DMS 273 treated with DMSO at 0.1 percent for 48 hours (cell line): ENCODE measurements at places on chromosomes 4 and X.

- DNase-seq, result no peak
These were observed 4.5 kb upstream of the GBA3 start for GRCh38 chr4:22688236-22688635.

- no peak for DNase-seq
These were observed 66.5 kb downstream of the CHIC2 start for GRCh38 chr4:53997898-53998297.

DNA sequence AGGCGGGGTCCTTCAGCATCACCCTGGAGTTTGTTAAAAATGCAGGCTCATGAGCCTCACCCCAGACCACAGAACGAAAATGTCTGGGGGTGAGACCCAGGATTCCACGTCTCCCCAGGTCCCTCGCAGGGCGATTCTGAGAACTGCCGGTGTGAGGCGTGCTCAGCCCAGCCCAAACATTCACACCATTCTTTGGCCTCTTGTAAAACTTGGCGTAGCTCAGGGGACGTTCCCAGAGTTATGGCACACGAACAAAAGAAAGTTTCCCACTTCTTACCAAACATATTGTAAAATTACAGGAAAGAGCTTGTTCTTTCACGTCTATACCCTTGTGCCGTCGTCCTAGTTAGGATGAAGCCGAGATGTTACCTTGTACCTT is 12.9 kb downstream of the CD99 start:
- DNase-seq, result no peak

GRCh38 chrX:49876750-49877149 is 2.5 kb upstream of the USP27X start:
- DNase-seq, result no peak

GRCh38 chrX:140250391-140250790 is 254.5 kb downstream of the SOX3 start:
- DNase-seq, result no peak

GRCh38 chrX:109774706-109775105 is 41.6 kb upstream of the ACSL4 start:
- no peak for DNase-seq

GRCh38 chr4:48483006-48483776 is at the start of gene SLC10A4:
TSS of gene SLC10A4 (plus strand) at chr4:48483343. CDS start at chr4:48483562, 219 bp downstream.
- DNase-seq, result no peak

DNA sequence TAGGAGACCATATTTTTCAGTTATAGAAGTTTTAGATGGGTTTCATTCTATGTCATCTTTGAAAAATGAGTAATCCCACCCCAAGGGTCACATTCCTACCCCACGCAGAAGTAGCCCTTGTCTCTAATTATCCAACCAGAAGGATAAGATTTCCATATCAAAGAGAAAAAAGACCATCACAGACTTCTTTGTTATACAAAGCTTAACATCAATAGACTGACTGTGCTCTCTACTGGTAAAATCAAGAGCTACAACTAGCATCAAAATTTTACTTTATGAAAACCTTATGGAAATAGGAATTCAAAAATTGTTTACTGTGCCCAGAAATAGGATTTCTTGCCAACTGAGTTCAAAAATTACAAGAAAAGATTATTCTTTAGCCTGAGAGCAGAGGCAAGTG is 24.9 kb downstream of the TNMD start:
- no peak for DNase-seq

- DNase-seq, result no peak
These were observed 143.4 kb downstream of the CPEB2 start for GRCh38 chr4:15145709-15146108.

DNA sequence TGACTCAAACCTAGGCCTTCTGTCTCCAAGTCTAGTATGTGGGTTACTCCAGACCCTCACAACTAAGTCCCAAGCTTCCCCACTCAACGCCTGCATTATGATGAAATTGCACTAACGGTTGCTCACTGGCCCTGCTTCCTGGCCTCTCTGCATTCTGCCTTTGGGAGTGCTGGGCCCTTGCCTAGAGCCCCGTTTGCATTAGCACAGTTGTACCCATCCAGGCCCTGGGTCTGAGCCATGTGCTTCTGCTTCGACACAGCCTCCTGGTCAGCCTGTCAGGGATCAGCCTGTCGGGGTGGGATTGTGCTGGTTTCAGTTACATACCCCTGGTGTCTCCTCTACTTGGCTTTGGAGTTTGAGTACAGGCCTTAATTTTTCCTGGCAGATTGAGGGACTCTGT is 58.4 kb downstream of the DCUN1D4 start:
- no peak for DNase-seq

DNA sequence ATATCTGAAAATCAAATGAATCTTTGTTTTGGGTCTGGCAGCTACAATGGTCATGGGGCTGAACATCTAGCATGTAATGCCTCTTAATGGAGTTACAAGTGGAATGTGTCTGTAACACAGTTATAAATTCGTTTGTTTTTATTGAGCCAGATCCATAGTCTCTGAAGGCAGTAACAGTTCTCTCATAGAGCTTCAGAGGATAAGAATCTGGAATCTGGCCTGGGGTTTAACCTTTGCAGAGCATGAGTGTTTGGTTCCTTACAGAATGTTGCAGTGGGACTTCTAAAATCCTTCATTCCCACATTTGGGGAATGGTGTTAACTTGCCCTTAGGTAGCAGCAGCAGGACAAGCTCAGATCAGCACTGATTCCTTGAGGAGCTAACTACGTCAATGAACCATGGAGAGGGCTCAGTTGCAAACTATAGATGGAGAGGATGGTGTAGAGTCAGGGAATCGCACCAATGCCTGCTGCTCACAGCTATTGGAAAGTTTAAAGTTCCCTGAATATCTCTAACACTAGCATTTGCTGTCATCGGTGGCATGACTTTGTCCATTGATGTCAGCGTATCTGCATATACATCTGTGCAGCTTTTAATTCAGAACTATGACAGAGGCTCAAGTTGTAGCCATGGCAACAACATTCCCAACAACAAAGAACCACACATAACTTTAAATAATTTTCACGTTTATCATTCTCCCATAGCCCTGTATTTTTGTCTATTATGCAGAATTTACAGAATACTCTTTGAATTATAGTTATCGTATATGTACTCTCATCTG is 72.2 kb downstream of the RASGEF1B start:
- DNase-seq, result no peak

DNA sequence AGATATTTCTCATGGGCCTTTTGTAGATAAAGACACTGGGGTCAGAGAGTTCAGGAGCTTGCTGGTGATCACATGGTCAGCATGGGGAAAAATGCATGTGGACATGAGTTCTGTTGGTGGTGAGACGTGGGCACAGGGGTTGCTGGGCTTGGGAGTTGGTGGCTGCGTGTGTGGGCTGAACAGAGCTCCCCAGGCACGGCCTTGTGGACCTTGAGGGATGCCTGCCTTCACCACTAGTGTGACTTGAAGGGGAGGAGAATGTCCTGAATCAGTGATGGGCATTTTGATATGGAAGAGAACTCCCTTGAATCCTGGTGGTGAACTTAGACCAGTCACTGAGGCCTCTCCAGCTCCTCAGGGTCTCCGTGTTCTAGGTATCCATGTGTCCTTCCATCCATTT is 8.9 kb downstream of the CD99 start:
- DNase-seq, result no peak

- no peak for DNase-seq
These were observed 16.2 kb upstream of the FHL1 start for GRCh38 chrX:136130931-136131833.

GRCh38 chr4:81143183-81143582 is 71.8 kb downstream of the PRKG2 start:
- DNase-seq, result no peak

GRCh38 chr4:74891037-74891436 is 41.9 kb upstream of the PARM1 start:
- no peak for DNase-seq

GRCh38 chr4:89563431-89563830 is 255.8 kb upstream of the GPRIN3 start:
- no peak for DNase-seq

GRCh38 chrX:153565996-153566580 is 32.9 kb downstream of the CCNQ start:
- no peak for DNase-seq

- no peak for DNase-seq
These were observed 41.0 kb downstream of the MID1 start for GRCh38 chrX:10579112-10580011.

DNA sequence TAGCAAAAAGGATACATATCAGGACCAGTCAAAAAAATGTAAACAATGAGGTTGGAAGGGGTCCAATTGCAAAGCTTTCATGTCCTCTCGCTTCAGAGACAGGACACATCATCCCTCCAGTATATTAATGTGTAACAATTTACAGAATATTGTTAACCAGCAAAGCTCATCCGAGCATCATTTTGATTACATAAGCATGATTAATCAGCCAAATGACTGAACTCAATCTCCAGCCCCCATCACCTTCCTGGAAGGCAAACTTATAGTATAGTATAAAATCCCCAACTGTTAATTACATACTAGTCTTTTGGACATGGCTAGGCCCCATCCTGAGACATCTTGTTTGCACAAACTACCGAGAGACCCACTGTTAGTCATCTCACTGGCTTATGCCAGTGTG is 77.6 kb upstream of the TRAM1L1 start:
- DNase-seq, result no peak

- DNase-seq, result no peak
These were observed 4.5 kb downstream of the CBR4 start for GRCh38 chr4:169005453-169006099.

DNA sequence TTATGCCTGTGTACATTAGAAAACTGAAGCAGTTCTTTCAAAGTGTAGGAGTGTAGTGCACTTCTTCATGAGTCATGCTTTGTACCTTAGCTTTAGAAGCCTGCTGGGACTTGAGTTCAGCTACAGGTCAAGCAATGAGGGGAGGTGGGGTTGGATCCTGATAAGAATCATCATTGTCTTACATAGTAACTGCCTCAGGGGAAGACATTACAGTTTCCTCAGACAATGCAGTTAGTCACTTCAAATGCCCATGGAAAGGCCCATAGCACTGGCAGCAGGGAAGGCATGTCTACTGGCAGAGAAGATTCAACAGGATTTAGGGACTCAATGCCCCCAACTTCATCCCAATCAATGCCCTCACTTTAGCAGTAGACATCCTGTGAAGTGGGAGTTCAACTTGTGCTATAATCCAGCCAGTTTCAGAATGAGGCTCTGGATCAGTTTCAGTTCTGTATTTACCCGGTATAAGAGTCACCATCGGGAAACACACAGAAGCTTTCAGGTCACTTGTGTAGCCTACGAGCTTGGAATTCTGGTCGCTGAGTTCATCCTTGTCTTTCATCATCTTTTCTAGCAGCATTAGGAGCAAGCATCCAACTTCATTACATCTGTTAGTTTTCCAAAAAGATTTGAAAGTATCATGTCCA is 1216.5 kb downstream of the RAPGEF2 start:
- DNase-seq, result no peak

- no peak for DNase-seq
These were observed 610.5 kb upstream of the TECRL start for GRCh38 chr4:65019775-65020174.

DNA sequence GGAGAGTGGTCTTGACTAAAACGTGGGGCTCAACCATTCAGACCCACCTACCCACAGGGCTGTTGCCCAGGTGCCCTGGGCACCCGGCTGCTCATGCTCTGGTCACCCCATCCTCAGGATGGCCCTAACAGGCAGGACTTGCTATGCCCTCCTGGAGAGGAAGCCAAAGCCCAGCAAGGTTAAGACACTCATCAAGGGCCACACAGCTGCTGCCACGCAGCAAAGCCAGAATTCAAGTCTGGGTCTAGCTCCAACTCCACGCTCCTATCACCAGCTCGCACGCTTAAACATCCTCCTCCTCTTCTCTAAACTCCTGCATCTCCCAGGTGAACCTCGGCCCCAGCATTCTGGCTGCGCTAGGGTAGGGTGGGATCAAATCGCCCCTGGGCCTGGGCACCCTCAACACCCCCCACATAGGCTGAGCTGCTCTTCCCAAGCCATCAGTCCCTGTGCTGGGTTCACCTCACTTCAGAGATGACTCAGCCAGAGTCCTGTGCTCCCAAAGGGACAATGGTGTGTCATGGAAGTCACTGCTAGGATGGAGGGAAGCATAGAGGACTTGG is 54.1 kb downstream of the PPP2R2C start:
- no peak for DNase-seq

- DNase-seq, result no peak
These were observed 113.0 kb downstream of the CXXC4 start for GRCh38 chr4:104381729-104382128.

- no peak for DNase-seq
These were observed 79.1 kb downstream of the CLCN4 start for GRCh38 chrX:10235851-10236250.

GRCh38 chr4:136829280-136829679 is 703.0 kb downstream of the PCDH18 start:
- DNase-seq, result no peak

DNA sequence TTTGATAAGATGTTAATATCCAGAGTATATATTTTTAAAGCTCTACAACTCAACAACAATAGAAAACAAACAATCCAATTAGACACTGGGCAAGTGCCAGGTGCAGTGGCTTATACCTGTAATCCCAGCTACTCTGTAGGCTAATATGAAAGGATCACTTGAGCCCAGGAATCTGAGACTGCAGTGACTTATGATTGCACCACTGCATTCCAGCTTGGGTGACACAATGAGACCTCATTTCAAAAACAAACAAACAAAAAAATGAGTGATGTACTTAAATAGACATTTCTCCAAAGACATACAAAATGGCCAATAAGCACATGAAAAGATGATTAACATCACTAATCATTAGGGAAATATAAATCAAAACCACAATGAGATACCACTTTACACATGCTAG is 356.8 kb upstream of the PCDH10 start:
- no peak for DNase-seq

DNA sequence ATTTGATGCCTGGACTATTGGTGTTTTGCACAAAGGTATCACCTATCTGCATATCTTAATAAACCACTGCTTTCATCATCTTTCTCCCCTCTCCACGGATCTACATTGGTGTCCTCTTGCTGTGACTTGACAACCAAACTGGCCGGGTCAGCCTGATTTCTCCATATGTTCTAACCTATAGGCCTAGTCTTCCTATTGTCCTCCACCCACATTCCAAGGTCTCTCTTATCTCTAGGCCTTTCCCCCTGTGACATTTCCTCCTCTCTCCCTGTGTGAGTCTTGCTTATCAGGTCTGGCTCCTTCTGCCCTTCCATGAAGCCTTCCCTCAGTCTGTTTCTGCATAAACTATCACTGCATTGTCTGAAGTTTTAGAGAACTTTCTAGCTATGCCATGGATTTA is 33.7 kb downstream of the ARHGAP24 start:
- DNase-seq, result no peak

GRCh38 chrX:154022108-154022507 is 2.4 kb upstream of the IRAK1 start:
- DNase-seq, result no peak

DNA sequence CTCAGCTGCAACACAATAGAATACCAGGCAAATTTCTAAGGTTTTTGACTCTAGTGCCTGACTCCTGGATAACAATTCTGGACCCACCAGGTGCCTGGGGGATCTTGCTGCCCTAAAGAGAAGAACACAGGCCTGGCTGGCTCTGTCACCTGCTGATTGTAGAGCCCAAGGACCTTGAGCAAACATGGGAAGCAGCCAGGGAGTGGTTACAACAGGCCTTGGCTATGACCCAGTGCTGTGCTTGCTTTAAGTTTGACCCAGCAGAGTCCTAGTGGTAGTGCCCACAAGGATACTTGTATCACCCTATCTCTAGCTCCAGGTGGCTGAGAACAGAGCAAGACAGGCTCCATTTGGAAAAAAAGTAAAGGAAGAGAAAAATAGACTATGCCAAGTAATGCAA is 176.8 kb upstream of the DCAF12L2 start:
- no peak for DNase-seq

GRCh38 chr4:47801481-47802002 is 36.3 kb downstream of the CORIN start:
- no peak for DNase-seq

GRCh38 chr4:181752516-181752915 is 490.7 kb upstream of the TENM3 start:
- DNase-seq, result no peak

- no peak for DNase-seq
These were observed 216.4 kb downstream of the TECRL start for GRCh38 chr4:64192731-64193412.
